ENCODE measurements at places on chromosomes 5 and 9.

DNA sequence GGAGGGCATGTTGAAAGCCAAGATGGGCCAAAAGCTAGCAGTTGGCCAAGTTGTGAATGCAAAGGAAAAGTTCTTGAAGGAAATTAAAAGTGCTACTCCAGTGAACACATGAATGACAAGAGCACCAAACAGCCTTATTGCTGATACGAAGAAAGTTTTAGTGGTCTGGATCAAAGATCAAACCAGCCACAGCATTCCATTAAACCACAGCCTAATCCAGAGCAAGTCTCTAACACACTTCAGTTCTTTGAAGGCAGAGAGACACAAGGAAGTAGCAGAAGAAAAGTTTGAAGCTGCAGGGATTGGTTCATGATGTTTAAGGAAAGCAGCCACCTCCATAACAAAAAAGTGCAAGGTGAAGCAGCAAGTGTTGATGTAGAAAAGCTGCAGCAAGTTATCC lies 71.6 kb downstream of the ERCC6L2 start:
- DNase-seq: no peak

- DNase-seq: no peak
These were observed 152.2 kb downstream of the FGF18 start for GRCh38 chr5:171571663-171572062.

DNA sequence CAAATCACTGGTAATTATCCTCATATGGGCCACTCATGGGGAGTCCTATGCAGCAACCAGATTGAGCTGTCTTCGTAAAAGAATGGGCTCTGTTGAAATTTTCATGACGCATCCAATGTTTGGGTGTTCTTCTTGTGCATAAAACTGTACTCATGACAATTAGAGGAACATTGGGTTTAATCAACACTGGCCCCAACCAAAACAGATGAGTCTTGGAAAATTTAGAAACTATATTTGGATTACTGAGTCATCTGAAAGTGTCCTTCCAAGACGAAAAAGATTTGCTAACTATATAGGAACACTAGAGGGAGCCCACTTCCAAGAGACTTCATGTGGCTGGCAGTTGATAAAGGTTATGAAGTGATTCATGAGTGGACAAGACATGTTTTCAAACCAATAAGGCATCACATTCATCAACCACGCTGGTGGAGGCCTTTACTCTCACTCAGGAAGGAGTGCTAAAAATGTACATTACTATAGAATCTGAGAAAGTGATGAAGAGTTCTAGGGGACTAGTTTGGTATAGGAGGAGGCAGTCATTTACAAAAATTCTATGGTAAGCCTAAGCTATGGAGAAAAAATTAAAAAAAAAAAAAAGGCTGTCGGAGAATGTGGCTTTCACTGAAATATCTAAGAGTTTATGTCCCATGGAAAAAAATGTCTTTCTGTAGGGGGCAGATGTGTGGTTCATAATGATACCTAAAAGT lies 313.5 kb downstream of the PRDM9 start:
- DNase-seq: no peak

GRCh38 chr9:130417602-130418001 lies 27.2 kb upstream of the ASS1 start:
- no peak for DNase-seq

DNA sequence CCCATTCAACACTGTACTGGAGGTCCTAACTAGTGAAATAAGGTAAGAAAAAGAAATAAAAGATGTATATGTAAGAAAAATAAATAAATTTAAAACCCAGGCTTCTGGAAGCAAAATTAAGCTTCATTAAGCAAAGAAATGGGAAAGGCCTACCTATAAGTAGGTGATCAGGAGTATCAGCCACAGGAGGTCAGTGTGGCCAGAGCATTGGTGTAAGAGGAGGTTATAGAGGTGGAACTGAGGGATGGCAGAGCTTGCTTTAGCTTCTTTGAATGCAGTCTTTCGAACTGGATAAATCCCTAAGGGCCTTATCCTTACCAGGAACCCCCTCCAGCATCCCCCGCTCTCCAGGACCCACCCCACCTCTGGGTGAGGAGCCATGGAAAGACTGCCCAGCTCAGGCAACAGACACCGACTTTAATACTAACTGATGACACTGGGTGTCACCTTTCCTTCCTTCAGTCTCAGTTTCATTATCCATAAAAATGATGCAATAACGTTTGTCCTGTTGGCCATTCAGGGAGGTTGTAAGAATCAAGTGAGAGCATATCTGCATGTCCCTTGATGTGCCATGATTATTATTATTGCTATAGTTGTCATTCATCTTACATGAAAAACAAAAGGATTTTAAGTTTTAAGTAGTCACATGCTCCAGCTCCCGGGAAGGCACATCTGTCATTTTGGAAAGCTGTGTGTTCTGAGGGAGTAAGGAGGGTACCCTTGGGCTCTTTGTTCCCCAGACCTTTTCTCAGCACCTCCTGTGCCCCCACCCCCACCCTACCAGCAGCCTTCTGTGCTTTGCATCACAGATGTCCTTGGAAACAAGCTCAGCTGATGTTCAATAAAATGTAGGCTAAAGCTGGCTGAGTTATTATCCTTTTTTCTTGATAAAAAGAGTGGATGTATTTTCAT lies 50.8 kb upstream of the CTNNA1 start:
- DNase-seq: no peak

DNA sequence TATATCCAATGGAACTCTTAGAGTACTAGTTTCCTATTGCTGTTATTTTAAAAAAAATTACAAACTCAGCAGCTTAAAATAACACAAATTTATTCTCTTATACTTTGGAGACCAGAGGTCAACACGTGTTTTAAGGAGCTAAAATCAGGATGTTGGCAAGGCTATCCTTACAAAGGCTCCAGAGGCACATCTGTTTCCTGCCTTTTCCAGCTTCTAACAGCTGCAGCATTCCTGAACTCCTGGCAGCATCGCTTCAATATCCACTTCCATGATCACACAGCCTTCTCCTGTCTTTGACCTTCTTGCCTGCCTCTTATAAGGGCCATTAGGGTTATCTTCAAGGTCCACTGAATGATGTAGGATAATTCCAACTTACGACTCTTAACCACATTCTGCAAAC lies 92.2 kb upstream of the CCNG1 start:
- DNase-seq: no peak

- DNase-seq: no peak
These were observed 156.5 kb downstream of the ERCC6L2 start for GRCh38 chr9:96031916-96032534.

- no peak for DNase-seq
These were observed 106.7 kb downstream of the NXNL2 start for GRCh38 chr9:88641456-88642240.

GRCh38 chr5:180787711-180788431 lies 14.7 kb downstream of the MGAT1 start:
- no peak for DNase-seq

DNA sequence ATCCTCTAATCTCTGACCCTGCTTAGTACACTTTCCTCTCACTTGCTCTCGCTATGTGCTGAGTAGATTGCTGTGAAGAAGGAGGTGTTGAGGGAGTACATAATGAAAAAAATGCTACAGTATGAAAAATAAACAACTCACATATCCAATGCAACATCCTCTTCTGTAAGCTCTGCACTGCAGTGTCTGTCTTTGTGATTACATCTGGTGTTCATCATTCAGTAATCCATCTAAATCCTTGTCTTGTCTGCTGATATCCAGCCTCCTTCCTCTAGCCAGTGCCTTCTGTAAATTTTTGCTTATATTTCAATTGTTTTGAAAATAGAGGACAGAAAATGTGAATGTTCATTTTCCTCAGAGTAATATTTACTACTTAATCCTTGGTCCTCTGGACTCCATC lies 57.4 kb upstream of the CDH12 start:
- DNase-seq: no peak

GRCh38 chr9:18474783-18475182 lies 830 bp downstream of the ADAMTSL1 start:
- DNase-seq: no peak

- DNase-seq: no peak
These were observed 221.3 kb upstream of the TAS2R1 start for GRCh38 chr5:9851458-9851857.

Data from stimulated activated CD4-positive, alpha-beta T cell treated with anti-CD3 and anti-CD28 coated beads, Interleukin-12 subunit alpha, Interleukin-12 subunit beta, amount 100 ng/mL, for 4 hours (primary cell).